ENCODE measurements at places on chromosomes 16 and 17. TPM values are rescaled to one million over a fixed set of nuclear protein-coding genes. Genes with fewer than 3 reads are reported as not detected.

The RNF157 gene
- total RNA-seq: 2.8 TPM

GRCh38 chr17:66578781-66579489 is 256.0 kb upstream of the CACNG5 start:
- no peak for DNase-seq

DNA sequence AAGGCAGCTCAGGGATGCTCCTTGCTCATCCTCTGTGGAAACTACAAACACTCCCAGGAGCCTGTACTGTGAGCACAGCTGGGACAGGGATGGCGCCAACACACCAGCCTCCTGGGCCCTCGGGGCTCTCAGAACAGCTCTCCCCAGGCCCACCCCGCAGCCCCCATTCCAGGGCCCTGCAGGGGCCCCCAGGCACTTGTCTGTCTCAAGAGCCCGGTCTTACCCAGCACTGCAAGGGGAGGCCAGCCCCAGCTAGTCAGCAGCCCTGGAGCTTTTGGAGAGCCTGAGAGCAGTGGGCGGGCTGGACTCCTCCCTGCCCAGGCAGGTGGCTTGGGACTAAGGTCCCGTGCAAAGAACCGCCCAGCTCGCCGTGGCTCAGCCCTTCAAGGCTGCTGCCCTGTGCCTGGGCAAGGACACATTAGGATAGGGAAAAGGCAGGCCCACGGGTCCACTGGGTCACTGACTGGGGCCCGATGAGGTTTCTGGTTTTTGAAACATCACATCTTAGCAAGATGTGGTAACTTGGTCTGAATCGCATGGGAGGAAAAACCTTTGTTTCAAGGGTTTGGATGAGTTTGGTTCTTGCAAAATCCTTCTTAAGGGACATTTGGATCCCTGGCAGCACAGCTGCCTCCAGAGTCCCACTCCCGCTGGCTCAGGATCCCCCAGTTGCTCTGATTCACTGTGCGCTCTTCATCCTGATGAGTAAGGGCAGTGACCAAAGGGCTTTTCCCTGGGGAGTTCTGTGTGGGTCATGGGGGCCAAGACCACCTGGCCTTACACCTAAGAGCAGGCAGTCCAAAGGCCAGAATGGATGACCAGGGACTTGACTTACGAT is 2.8 kb downstream of the DNASE1L2 start:
- DNase-seq: peak; percentile 78

DNA sequence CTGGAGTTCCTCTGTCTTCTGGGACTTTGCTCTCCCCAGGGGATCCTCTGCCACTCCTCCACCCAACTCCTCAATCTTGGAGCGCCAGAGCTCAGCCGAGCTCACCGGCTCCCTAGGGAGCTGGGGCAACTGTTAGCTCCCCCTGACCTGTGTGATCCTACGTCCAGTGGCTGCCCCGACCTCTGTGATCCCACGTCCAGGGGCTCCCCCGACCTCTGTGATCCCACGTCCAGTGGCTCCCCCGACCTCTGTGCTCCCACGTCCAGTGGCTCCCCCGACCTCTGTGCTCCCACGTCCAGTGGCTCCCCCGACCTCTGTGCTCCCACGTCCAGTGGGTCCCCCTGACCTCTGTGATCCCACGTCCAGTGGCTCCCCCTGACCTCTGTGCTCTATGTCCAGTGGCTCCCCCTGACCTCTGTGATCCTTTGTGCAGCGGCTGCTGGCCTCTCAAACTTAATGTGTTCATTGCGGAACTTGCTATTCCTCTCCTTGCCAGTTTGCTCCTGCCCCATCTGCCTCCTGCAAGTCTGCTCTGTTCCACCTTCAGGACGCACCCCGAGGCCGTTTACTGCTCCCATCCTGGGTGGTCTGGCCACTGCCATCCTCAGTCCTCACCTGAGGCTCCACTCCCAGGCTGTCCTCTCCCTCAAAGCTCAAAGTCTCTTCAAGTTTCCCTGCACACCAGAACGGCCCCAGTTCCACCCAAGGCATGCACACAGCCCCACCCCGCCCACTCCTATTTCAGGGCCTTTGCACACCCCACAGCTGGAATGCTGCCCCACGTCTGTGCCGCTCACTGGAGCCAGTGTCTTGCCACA is 2.8 kb downstream of the VPS9D1 start:
- no peak for DNase-seq

Measured in LHCN-M2 (cell line).